ENCODE measurements at places on chromosomes 1 and 21.

GRCh38 chr21:26027696-26028095 lies 142.9 kb downstream of the APP start:
- no peak for DNase-seq

- DNase-seq = no peak
Measured at GRCh38 chr1:179506199-179506598, 69.5 kb downstream of the NPHS2 start.

- no peak for DNase-seq
Measured at GRCh38 chr1:183687546-183688304, 34.6 kb upstream of the APOBEC4 start.

- DNase-seq = no peak
Measured at GRCh38 chr1:224781800-224782199, 147.7 kb upstream of the DNAH14 start.

DNA sequence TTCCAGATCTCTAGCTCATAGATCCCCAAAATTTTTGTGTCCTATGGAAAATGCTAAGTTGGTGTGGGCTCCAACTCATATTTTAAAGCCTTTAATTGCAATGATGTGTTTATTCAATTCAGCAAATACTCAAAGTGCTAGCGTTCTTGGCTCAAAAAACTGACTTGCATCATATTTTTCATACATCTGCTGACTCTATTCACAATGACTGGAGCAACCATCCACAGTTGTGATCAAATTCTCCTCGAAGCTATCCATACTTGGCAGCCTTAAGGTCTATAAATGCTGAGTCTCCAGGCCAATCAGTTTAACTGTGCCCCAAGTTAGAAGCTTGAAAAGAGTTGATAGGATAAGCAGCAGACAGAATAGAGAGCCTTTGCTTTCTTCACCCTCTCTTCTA lies 2.9 kb upstream of the ATP1A1 start:
- DNase-seq = no peak

DNA sequence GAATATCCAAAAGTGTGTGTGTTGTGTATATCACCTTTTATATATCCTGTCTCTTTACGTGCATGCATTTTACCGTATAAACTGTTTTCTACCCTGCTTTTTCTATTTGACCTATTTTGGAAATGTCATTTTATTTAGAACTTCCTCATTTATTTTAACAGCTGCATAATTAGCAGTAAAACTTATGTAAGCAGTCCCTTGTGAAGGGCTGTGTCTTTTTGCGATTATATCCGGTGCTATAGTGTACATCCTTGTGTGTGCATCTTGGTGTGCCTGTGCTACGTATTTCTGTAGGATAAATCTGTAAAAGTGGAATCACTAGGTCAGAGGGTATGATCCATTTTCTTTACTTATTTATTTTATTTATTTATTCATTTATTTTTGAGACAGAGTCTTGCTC lies 7.2 kb downstream of the LGALS8 start:
- DNase-seq = no peak

GRCh38 chr1:59409986-59410385 lies 113.1 kb downstream of the FGGY start:
- no peak for DNase-seq

DNA sequence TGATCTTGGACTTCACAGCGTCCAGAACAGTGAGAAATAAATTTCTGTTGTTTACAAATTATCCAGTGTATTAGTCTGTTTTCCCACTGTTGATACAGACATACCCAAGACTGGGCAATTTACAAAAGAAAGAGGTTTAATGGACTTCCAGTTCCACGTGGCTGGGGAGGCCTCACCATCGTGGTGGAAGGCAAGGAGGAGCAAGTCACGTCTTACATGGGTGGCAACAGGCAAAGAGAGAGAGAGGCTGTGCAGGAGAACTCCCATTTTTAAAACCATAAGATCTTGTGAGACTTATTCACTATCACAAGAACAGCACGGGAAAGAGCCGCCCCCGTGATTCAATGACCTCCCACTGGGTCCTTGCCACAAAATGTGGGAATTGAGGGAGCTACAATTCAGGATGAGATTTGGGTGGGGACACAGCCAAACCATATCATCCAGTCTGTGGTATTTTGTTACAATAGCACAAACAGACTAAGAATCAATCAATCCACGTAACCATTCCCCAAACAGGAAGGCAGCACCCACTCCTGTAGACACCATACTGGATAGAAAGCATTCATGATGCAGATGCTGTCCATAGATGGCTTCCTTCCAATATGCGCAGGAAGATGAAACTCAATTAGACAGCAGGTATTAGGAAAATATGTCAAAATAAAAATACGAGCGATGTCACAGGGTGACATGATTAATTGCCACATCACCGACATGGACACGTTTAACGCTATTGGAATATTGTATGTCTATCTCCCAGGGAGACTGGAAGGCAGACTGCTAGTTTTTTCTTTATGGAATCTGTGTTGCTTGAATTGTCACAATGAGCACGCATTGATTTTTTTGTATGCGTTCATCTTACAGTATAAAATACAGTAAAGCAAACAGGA lies 22.8 kb downstream of the ECE1 start:
- no peak for DNase-seq

DNA sequence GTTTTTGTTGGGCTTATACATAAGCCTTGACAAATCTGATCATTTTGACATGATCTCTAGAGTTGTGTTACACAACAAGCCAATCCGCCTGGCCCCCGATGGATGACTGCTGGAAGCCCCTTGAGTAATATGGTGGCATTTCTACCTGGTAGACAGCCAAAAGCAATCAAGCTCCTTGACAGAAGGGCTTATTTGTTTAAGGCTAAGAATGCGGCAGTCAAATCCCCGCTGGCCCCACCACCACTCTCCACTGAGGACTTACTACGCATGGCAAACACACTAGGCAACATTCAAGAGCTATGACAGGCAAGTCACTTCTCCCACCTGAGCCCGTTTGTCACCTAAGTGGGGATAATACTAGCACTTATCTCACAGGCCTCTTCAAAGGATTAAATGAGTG lies 33.4 kb upstream of the C1orf198 start:
- no peak for DNase-seq
